ENCODE measurements at places on chromosomes 6 and 20. TPM values are rescaled to one million over a fixed set of nuclear protein-coding genes. Genes with fewer than 3 reads are reported as not detected.
A peak's percentile ranks its signal among the peaks of the same experiment; 100 is the strongest.

- DNase-seq, result peak; percentile 80
These were observed 5.3 kb downstream of the LINC00237 start for GRCh38 chr20:21100578-21101452.

- DNase-seq, result no peak
These were observed 4.0 kb upstream of the UBD start for GRCh38 chr6:29563435-29563965.

DNA sequence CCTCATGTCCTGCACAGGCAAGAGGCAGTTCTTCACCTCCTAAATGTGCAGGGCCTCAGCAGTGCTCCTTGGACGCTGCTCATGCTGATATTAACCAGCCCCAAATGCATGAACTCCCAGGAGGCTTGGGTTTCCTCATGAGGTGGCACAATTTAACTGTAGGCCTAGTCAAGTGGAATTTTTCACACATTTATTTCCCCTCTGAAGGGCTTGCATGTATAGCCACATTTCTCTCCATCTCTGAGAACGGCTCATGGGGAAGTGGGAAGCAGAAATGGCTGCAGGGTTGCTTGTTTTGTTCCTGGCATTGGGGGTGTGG lies 72.8 kb upstream of the PAX1 start:
- DNase-seq, result no peak

- no peak for DNase-seq
These were observed 51.3 kb upstream of the TOX2 start for GRCh38 chr20:43863330-43863729.

CENPW gene
- 16.4 TPM for polyA plus RNA-seq

- DNase-seq, result no peak
These were observed 8.9 kb upstream of the TCF15 start for GRCh38 chr20:618980-619379.

GRCh38 chr6:129525055-129525454 lies 184.9 kb downstream of the ARHGAP18 start:
- DNase-seq, result no peak

GRCh38 chr6:73309535-73309784 lies 44.6 kb downstream of the DPPA5 start:
- DNase-seq, result peak; percentile 61

- DNase-seq, result no peak
These were observed 1.0 kb upstream of the RIPOR2 start for GRCh38 chr6:24936641-24937317.

- DNase-seq, result no peak
These were observed 21.9 kb upstream of the CSE1L start for GRCh38 chr20:49024220-49024619.

DNA sequence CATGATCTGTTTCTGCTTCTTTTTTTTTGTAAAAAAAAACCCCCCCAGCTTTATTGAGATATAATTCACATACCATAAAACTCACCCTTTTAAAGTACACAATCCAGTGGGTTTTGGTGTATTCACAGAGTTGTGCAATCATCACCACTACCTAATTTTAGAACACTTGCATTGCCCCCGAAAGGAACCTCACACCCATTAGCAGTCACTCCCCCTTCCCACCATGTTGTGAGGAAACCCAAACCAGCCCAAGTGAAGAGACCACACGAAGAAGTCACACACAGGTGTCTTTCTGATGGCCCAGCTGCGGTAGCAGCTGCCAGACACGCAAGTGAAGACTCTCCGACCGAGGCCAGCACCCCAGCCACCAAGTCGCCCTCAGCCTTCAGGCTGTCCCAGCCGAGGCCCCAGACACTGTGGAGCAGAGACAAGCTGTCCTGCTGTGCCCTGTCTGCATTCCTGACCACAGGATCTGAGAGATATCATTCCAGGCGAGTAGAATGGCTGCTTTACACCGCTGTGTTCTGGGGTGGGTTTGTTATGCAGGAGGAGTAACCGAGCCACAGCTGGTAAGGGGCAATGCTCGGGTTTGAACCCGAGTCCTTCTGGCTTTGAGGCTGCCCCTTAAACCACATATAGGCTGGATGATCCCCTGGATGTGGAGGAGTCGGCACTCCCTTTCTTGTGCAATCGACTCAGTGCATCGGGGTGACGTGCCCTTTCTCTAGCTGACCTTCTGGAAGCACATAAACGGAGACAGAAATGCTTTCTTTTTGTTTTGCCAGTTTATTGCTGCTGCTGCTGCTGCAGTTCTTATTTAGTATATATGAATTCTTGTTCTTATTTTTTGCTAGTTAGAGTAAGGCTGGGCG lies 59.1 kb upstream of the PTPN1 start:
- no peak for DNase-seq

HLA-DQB1 gene
- polyA plus RNA-seq, result 5.2 TPM

CCND3 gene
- 42.3 TPM for polyA plus RNA-seq

- no peak for DNase-seq
These were observed 60.6 kb upstream of the FAM184A start for GRCh38 chr6:119138906-119139541.

DNA sequence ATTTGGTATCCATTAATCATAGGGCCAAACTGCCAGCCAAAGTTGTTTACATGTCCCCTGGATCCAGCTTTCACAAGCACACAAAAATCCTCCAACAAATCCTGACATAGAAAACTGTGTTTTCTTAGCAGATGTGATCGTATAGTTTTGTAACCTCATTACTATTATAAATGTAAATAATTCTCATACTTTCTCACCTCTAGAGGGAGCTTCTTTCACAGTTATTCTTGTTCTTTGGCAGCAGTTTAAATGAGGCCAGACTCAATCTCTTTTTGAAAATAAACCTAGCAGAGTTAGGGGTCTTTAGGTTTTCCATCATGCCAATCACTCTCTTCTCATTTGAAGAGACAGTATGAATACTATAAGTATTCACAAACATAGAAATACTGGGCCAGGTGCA lies 17.0 kb upstream of the ZNF318 start:
- DNase-seq, result no peak

LY6G6D gene
- 1.8 TPM for polyA plus RNA-seq

MDFI gene
- 78.9 TPM for polyA plus RNA-seq

GRCh38 chr6:43785220-43785752 lies 15.3 kb downstream of the VEGFA start:
- no peak for DNase-seq

DNA sequence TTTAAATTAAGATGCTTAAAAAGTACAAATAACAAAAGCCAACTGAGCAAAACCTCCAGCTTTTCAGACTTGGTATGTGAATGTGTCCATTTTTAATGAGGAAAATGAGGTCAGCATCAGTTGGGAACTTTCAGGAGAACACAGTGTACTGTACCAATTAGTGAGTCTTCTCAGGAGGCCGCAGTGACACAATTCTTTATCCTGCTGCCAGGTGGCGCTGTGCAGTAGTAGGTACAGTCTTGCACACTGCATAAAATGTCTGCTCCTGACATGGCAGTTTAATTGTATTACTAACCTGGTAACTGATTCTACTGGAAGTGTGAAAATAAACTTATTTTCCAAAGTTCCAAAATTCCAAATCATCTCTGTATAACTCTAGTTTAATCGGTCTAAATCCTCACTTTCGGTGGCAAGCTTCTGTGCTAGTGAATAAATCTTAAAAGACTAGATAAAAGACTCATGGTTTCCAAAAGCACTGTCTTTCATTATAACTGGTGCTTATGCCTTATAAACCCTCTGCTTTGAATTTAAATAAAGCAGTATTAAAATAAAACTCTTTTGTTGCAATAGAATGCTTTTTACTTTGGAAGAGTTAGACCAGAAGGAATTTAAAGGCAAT lies 214.8 kb upstream of the MMS22L start:
- peak; percentile 73 for DNase-seq

HTR1B gene
- polyA plus RNA-seq, result 1.7 TPM

- DNase-seq, result no peak
These were observed 8.2 kb upstream of the MDFI start for GRCh38 chr6:41630069-41630468.

DNA sequence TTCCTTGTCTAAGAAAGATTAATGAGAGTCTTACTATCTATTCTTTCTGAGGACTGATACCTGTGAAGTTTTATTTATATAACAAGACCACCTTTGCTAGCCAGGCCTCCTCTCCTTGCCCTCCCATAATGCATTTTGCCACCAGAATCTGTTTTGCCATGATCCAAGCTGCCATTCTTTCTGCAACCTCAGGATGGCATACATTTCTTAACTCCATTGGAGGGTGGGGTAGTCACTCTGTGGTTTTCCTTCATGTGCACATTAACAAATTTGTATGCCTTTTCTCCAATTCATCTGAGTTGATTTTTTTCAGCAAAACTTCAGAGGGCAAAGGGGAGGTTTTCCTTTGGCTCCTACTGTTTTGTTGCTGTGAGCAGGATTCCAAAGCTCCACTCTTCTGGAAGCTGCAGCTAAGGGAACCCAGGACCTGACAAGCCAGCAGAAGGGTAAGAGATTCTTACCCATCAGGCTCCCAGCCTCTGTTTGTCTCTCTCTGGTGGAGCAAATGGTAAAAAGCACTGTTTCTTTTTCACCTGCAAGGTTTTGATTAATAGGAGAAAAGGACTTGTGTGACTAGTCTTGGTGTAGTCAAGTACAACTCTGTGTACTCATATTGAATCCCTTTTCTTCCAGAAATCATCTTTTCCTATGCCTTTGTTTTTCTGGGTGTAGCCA lies 26.2 kb upstream of the ENPP4 start:
- no peak for DNase-seq

TUBB2A gene
- polyA plus RNA-seq, result 315 TPM

FNDC1 gene
- 0.14 TPM for polyA plus RNA-seq

AGPAT4 gene
- polyA plus RNA-seq, result 13.5 TPM

GRCh38 chr20:22918286-22918983 lies 116.7 kb upstream of the SSTR4 start:
- DNase-seq, result no peak

PNLDC1 gene
- 0.09 TPM for polyA plus RNA-seq

Measured in H1 (cell line).